ENCODE measurements at places on chromosomes 2 and 18.
A peak's percentile ranks its signal among the peaks of the same experiment; 100 is the strongest.

GRCh38 chr2:187618813-187619212, 64.6 kb upstream of the TFPI start:
- DNase-seq, result no peak

DNA sequence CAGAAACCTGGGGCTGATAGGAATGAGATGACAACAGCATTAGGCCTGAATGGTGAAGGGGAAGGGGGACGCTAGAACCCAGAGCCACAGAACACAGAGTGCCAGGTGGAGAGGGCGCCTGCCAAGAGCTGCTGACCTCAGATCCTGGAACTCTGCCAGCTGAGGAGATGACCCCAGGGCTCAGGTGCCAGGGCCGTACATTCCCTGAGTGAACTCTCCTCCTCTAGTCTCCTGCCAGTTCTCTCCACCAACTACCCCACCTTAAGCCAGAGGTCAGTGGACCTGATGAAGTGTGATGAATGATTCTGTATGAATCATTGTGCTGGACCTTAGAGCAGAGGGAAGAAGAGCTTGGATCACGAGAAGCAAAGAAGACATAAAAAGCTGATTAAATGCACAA, 1582.2 kb upstream of the ACVR2A start:
- DNase-seq, result no peak

DNA sequence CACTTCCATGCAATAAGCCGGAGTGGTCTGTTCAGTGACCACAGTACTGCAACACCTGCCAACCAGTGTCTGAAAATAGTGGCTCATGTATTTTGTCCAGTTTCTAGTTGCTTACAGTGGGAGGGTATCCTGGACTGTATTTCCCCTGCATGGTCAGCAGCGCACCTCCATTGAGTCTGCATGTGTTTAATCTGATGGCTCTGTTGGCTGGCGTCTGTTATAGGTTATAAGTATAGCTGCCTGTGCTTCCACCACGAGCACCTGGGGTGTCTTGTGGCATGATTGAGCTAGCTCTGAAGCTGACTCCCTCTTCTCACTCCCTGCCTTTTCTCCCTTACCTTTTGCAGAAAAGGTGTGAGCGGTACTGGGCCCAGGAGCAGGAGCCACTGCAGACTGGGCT, 12.9 kb downstream of the PTPN18 start:
- no peak for DNase-seq

DNA sequence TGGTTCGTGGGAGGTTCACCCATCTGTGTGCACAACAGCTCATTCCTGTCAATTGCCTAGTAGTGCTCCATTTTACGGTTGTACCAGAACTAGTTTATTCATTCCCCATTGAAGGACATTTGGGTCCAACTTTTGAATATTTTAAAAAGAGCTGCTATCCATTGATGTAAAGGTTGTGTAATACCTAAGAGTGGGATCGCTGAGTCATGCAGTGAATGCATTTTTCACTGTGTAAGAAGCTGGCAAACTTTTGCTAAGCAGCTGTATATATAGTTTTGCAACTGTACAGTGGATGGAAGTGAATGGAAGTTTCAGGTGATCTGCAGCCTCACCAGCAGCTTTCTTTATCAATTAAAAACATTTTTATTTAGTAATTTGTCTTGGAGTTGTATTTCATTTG, 104.5 kb downstream of the DCDC2C start:
- no peak for DNase-seq

DNA sequence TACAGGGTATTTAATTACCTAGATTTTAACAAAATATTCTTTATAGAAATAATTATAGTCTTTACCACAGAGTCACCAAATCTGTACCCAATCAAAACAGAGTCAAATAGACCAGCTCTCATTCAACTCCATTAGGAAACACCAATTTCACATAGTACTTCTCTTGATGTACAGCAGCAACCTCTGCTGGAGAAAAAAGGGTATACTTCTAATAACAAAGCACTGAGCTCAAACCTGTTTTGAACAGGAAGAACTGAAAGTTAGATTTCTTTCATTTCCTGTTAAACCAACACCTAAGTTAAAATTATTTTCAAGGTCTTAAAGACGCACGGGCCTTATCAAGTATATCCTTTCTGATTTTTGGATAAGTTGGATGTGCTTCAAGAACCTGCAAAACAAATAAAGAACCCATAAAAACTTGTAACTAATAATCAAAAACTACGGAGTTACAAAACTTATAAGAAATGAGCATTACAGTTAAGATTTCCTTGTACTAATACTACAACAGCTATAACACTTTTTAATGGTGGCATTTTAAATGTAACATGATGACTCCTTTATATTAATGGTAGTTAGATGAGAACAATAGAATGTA, 79.0 kb downstream of the TTC21B start:
- DNase-seq, result peak; percentile 35

DNA sequence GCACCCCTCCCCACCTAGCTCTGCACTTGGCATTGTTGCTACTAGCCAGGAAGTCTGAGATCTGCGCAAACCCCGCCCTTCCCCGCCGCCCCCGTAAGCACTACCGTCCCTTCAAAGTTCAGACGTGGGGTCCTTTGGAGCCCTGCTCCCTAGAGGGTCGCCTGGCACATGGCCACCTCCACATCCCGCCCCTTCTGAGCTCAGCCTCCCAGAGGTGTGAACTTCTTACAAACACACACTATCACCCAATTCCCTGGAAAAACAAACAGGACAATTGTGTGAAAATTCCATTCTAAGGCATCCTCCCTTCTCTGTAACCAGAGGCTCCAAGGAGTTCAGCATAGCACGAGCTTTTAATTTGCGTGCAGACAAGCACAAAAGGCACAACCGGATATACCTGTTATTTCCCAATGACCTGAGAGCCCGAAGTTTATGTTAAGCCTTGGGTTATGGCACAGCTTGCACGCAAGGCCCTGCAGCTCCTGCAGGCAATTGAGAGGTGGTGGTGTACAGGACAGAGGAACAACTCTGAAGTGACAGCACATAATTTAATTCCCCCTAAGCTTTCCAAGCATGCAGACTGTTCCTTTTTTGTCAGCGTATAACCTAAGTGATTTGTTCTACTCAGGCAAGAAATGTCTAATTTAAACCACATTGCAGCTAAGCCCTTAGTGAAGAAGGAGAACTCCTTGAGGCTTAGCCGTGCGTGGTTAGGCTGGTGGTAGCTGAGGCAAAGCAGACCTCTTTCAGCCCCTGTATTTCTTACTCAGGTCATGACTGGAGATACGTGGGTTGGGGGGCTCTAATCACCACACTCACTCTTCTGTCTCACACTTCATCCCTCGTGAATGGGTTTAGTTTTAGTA, 20.3 kb upstream of the CYP1B1 start:
- no peak for DNase-seq

GRCh38 chr2:234565201-234565600, 68.3 kb upstream of the ARL4C start:
- DNase-seq, result no peak

Measured in left renal pelvis (tissue), 4 donors.